ENCODE measurements at places on chromosomes 3 and 15.

GRCh38 chr15:29889542-29890329, 67.5 kb upstream of the TJP1 start:
- peak; percentile 75 for ATAC-seq

DNA sequence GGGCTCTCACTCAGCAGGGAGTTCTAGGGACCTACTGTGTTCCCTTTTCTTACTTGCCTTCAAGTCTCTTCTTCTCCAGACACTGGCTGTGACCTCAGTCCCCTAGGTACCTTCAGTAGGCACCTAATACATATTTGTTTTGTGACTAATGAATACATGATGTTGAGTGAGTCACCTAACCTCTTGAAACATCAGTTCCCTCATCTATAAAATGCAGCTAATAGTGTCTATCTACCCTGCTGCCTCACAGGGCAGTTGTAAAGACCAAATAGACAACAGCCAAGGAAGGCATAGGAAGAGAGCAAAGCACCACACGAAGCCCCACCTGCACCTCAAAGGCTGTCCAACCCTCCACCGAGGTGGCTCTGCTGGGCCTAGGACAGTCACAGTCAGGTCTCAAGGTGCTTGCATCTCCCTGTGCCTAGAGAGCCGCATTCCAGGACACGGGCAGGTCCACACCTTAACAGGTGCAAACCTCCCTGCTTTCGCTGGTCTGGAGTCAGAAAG, 29.1 kb downstream of the DAPK2 start:
- ATAC-seq: peak; percentile 41

DNA sequence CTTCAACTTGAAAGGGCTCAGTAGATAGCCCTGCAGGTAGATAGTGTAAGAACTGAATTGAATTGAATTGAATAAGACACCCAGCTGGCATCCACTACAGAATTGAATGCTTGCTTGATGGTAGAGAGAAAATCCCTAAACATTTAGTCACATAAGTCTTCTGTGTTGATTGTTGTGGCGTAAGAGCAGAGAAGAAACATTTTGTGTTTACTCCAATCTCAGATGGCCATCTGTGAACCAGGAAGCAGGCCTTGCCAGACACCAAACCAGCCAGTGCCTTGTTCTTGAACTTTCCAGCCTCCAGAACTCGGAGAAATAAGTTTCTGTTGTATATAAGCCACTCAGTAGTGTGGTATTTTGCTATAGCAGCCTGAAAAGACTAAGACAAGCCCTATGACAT, 43.6 kb downstream of the SST start:
- ATAC-seq: no peak

- ATAC-seq: no peak
These were observed 54.1 kb downstream of the RORA start for GRCh38 chr15:61175024-61175423.

DNA sequence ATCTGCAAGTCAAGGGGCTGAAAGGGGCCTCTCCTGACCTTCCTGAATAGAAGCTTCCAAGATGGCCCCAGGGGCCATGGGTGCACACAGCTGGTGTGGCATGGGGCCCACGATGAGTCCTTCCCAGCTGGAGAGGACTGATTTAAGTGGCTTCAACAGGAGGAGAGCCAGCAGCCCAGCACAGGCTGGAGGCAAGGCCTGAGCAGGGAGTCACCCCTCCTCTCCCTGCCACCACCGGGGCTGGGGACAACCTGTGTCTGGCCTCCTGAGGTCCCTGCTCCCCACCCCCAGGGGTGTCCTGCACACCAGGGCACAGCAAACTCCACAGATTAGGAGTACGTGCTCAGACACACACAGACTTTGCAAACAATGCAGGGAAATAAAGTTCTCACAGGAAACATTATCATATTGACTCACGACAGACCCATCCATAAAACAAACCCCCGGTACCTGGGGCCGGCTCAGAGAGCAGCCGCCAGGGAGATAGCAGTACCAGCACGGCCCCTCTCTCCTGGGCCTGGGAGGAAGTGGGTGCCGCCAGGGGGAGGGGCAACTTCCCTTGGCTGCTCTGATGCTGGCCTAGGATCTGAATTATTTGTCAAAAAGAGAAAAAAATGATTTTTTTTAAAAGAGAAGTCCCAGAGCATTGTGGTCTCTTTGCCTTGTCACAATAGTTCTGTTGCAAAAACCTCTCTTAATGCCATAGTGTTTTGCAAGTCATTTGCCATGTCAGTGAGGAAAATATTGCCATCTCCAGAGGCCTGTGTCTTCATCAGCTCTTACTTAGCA, 21.9 kb upstream of the TSEN2 start:
- ATAC-seq: peak; percentile 75

- peak; percentile 92 for ATAC-seq
These were observed 14.3 kb downstream of the FLNB start for GRCh38 chr3:58022490-58022889.

DNA sequence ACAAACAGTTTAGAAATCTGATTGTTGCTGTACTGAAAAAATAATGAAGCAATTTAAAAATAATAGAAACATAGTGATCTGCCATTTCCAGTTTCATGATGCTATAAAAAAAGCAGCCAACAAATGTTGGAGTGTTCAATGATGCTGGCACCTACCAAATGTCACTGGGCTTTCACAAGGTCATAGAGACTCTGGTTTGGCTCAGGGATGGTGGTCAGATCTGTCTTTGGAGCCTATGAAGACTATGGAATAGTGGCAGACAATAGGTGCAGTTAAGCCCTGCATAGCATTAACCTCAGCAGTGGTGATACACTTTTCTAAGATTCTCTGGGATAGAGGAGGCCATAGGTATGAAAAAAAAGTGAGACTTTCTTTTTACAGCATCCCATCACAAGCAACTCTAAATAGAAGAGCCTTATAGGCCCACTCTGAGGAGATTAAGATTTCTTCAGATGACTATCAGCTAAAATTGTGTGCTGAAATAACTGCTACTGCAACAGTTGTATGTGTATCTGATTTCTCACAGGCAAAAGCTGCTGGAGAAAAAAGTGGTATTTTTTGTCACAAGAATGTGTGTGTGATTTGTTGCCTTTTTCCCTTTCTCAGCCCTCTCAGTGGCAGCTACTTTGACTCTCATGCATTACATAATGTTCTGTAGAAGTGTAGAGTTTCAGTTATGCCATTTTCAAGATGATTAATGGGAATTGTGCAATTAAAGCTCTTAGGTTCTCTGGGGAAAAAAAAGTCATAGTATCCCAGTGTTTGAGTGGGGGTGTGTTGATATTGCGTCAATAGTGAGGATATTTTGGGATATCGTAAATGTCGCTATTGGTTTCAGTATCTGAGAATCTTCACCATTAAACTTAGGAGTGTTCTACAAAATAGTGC, 137.4 kb downstream of the MBNL1 start:
- ATAC-seq: no peak

DNA sequence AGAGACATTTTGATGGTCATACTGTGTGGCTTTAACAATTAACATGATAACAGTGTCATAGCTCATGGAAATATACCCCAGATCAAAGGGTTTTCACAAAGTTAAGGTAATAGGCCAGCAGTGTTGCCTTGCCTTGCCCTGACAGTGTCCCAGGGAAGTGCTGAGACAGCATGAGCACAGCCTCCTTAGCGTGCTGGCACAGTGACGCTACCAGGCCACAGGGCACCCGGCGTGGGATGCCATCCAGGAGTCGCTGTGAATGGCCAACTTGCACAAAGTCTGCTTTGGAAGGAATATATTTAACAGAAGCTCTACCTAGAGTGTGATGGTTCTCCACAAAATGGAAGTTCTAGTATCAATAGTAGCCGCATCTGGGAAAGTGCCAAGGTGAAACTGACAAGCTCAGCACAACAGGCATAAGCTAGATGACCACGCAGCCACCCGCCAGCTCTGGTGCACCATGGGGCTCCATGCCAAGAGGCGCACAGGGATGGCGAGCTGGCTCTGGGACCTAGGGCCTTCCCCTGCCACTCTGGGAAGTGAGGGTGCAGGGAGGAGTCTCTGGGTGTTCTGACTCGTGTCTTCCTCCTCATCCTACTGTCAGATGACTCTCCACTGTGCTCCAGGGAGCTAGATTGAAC, 86.2 kb downstream of the GABRB3 start:
- ATAC-seq: no peak

DNA sequence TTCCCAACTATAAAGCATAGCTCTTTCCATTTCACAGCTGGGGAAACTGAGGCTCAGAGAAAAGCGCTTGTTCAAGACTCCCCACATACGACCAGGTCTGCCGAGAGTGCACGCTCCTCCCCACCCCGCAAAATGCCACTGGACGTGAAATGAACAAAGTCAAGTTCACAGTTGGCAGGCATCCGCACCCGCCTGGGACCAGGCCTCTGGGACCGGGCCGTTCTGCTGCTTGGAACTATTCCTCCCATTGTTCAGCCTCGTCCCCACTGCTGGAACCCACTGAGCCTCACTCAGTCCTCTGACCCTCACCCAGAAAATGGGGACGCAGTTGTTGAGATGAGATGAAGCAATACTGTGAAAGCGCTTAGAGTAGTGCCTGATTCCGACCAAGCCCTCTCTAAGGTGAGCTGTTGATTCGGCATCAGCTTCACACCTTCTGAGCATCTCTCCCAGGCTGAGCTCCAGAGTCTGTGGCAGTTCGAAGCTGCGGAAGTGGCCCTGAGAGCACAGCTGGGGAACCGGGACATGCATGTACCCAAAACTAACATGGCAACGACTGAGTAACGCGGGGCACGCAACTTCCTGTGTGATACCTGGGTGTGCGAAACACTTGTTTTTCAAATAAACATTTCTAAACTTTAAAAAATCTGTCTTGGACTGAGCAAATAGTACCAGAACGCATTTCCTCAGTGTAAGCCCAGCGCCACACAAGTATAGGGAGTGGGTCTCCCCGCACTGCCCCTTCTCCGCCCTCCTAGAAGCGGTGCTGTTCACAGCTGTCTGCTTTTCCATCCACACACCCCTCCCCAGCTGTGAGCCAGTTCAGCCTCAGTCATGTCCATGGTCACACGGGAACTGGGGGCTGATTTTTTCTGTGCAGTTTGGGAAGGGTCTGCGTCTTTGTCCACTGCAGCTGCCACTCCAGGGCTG, 93.4 kb downstream of the CHSY1 start:
- no peak for ATAC-seq

- no peak for ATAC-seq
These were observed 233.7 kb downstream of the SHQ1 start for GRCh38 chr3:72614394-72615074.

DNA sequence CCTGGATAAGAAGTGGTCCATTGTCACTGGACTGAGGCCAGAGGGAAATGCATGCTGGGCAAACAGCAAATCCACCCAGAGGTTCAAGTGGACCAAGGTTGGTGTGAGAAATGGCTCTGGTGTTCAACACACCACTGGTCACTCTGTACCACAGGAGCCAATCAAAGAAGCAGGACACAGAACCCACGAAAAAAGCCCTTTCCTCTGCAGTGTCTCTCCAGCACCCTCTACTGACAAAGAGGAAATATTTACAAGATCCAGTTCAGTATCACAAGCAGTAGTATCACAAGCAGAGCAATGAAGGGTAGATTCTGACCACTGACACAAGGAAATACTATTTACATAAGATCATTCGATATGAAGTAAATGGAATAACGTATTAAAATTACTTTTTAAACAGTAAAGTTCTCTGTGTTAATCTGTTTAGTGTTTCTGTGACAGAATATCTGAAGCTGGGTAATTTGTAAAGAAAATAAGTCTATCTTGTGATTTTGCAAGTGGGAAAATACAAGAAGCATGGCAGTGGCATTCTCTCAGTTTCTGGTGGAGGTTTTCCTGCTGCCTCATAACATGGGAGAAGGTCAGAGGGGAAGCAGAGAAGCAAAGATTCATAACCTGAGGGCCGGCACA, 390.7 kb downstream of the EFHB start:
- no peak for ATAC-seq

DNA sequence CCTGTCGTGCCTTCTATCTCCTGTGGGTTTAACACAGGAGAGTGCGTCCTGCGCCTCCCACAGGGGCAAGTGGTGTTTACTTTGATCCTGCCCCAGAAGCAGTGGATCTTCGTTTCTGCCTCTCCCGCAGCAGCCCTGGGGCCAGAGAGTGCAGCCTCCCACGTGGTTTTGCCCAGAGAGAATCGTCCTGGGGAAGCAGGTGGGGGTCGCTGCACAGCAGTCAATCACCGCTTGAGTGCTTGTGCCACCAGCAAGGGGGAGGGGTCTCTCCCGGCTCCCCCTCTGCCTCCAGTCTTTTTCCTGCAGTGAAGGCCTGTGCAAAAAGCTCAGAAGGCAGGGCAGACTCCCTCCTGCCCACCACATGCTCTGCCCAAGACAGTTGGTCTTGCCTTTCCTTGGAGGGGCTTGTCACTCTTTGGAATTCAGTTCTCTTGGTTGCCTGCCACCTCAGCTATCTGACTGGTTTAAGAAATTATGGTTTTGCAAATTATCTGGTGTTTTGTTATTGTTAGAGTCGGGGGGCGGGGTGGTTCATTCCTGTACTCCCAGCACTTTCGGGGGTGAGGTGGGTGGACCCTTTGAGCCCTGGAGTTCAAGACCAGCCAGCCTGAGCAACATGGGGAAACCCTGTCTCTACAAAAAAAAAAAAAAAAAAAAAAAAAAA, 26.9 kb downstream of the STOML1 start:
- peak; percentile 86 for ATAC-seq

DNA sequence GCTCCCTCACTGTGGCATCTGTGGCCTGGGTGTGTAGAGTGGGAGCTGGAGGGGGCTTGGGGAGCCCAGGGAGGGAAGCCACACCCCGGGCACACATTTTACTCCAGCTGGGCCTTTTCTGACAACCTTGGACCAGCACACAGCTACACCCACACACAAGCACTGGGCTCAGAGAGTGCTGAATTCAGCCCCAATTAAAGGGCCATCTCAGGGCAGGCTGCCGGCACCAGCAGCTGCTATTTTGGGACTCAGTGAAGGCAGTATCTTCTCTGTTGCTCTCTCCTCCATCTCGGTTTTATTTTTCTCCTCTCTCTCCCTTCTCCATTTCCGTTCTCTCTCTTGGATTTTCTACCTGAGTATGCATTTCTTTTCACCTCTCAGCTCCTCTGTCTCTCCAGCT, 19.1 kb upstream of the TBC1D21 start:
- no peak for ATAC-seq

DNA sequence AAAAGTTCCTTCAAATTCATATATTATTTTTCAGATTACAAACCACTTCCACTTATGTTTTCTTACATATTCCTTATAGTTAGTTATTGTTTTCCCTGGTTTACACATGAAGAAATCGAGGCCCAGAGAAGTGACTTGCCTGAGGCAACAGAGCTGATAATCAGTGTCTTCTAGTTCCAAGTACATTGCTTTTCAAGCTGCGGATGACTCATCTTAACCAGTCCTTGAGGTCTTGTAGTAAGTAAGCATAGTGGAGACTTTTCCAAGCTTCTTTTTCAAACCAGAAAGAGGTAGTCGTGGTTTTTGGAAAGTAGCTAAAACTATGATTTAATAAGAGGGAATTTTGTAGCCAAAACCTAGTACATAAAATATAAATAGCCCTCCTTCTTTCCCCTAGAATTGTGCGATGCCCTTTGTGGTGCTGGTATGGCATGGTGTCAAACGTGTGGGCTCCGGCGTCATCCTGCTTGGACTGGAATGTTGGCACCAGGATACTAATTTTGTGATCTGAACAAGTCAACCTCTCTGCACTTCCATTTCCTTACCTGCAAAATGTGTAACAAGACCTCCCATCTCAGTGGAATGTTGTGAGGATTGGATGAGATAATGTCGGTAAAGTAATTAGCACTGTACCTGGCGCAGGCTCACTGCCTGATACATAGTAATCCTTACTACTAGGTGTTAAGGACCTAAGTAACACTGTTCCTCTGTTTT, 19.0 kb upstream of the DLG1 start:
- ATAC-seq: no peak

GRCh38 chr3:172717493-172718088, 6.7 kb upstream of the NCEH1 start:
- peak; percentile 43 for ATAC-seq

- ATAC-seq: peak; percentile 92
These were observed 28.9 kb downstream of the ARHGAP31 start for GRCh38 chr3:119322835-119323722.
